NCI-H748 treated with DMSO at 0.1 percent for 48 hours (cell line): ENCODE measurements at places on chromosomes 6 and 20.

DNA sequence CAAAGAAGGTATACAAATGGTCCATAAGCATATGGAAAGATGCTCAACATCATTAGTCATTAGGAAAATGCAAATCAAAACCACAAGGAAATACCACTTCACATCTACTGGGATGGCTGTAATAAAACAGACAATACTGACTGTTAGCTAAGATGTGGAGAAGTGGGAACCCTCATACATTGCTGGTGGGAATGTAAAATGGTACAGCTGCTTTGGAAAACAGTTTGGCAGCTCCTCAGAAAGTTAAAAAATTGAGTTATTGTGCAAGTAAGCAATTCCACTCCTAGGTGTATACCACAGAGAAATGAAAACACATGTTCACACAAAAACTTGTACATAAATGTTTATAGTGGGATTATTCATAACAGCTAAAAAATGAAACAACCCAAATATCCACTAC is 173.0 kb upstream of the JAG1 start:
- DNase-seq: no peak

- no peak for DNase-seq
These were observed 7.1 kb downstream of the NPEPL1 start for GRCh38 chr20:58699623-58700107.

DNA sequence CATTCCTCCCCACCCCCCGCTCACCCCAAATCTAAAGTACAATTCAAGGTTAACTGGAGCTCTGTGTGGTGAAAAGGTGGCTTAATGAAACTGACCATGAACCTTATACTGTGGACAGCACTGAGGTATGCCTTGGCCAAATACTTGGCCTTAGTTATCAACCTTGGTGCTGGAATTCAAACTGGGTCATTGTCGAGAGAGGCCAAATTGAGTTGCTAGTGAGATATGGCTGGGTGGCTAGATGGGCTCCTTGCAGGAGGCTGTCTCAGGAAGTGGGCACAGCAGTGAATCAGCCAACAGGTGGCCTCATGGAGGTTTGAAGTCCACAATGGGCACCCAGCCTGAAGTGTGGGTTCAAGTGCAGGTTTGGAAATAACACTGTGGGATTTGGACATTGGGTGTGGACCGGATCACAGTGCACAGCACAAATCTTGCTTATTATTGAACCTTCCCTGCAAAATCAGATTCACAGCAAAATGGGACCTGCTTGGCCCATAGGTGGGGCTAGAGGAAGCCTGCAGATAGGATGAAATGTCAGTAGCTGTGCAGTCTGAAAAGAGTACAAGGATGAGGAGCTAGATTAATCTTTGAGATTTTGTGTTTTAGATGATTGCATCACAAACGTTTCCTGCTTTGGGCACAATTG is 5.6 kb upstream of the BTBD3 start:
- peak; percentile 74 for DNase-seq

- DNase-seq: no peak
These were observed 163.6 kb upstream of the CENPW start for GRCh38 chr6:126176282-126176681.

- DNase-seq: no peak
These were observed 1.2 kb downstream of the GSTA5 start for GRCh38 chr6:52839124-52840055.

- DNase-seq: no peak
These were observed 23.5 kb downstream of the RUNX2 start for GRCh38 chr6:45351667-45352066.

GRCh38 chr6:40431706-40432105 is 155.5 kb downstream of the LRFN2 start:
- no peak for DNase-seq

DNA sequence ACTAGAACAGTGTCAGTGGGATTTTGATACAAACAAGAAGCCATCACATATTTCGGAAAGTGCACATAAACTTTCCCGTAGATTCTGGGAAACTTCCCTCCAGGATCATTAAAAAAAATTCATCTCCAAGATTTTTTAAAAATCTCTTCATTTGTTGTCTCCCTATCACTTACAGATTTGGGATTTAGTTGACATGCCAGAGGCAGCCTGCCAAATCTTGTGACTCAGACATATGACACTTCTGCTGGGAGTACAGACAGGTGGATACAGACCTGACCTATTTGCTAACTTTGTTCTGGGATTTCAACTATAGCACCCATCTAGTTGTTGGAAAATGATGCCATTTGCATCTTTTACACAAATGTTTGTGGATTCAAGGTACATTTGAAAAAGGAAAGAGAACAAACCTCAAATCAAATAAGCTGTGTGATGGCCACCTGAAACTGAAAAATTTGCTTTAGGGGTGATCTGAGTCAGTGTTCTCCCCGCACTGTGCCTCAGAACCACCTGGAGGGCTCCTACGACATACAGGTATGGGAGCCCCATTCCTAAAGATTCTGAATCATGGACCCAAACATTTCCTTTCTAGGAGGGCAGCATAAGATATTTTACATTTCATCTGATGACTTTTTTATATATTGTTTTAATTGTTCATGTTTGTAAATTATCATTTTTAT is 21.9 kb upstream of the CD2AP start:
- DNase-seq: no peak
